ENCODE measurements at places on chromosomes 4 and X.

GRCh38 chrX:38968344-38969216 lies 167.3 kb downstream of the MID1IP1 start:
- DNase-seq: no peak

GRCh38 chr4:183576701-183577404 lies 72.0 kb downstream of the ING2 start:
- no peak for DNase-seq

DNA sequence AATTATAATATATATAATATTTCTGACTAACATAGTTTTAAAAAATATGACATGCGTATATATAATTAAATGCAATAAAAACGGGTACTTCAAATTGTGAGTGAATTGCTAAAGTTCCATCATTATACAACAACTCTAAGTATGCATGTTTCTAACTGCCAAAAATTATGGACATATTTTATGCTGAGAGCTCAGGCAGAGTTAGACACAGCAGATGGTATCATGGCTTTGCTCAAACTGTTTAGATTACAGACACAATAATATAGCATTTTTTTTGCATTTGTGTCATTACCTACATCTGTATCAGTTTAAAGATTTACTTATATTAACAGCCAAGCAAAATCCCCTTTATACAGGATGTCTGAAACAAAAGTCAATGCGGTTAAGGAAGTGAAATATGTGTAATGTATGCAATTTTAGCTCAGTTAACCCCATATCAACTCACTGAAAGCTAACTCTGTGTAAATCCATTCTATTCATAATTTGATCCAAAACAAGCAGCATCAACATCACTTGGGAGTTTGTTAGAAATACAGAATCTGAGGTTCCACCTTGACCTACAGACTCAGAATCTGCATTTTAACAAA lies 119.1 kb upstream of the CNKSR2 start:
- DNase-seq: no peak

DNA sequence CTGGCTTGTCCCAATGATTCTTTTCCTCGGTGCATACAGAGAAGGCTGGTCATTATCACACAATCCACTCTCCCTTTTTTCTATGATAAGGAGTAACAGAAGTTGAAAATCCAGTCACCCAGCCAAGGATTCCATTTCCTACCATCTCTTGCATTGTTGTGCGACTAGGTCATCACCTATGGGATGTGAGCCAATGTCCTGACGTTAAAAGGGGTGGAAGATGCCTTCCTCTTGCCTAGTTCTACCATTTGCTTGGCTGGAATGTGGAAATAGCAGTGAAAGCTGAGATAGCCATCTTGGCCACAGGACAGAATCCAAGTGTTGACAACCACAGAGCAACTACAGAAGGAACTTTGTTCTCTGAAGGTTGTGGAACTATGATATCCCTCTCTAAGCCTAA lies 132.2 kb upstream of the KIT start:
- DNase-seq: peak; percentile 2

- DNase-seq: no peak
Observed at GRCh38 chrX:11351375-11352295, 58.4 kb downstream of the AMELX start.

GRCh38 chrX:68180579-68180978 lies 252.7 kb downstream of the OPHN1 start:
- DNase-seq: no peak

DNA sequence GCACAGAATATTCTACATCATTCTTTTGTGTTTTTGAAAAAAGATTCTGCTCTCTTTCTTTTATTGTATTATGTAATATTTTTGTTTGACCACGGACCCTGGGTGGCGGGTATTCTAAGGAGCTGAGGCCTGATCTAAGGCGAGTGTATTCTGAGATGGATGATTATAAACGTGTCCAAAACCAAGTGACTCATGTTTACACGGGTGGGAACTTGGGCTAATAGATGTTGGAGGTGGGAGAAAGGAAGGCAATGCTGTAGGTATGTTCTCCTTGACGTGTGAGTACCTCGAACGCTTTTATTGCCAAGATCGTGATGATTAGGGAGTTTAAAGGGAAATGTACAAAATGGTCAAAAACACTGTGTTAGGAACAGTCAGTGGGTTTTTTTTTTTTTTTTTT lies 188.9 kb upstream of the FAT1 start:
- DNase-seq: no peak

- no peak for DNase-seq
Observed at GRCh38 chr4:4919927-4920326, 60.5 kb downstream of the MSX1 start.

DNA sequence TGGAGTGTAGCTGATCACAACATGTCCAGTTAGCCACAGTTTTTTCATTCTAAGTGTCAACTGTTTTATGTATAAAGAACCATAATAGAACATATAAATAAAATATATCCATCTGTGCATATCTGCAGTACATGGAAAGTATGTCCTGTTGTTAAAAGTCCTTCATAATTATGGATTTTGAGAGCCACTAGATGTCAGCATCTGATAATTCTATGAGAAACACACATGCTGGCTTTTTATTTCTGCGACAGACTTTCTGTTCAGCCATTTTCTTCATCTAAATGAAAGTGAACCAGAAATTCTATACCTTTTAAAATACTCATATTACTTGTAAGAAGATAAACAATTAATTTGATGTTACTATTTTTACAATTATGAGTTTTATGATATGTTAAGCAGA lies 251.5 kb downstream of the GPM6A start:
- peak; percentile 87 for DNase-seq

DNA sequence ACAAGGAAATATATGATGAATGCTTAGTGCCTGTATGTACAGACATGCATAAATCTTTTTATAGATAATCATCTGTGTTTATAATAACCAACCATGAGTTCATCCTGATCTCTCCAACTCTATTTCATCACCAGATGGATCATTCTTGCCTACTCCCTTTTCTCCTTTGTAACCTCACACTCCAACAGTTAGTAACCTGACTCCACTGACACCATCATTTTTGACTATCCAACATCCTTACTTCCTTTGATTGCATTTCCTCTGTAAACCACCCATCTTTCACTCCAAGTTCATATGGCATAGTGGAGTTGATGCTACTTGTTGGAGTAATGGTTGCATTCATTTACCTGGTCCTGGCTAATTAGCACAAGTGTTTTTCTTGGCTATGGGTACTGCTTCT lies 170.6 kb downstream of the ZNF330 start:
- no peak for DNase-seq

- no peak for DNase-seq
Observed at GRCh38 chrX:130848763-130849162, 54.2 kb downstream of the ENOX2 start.

DNA sequence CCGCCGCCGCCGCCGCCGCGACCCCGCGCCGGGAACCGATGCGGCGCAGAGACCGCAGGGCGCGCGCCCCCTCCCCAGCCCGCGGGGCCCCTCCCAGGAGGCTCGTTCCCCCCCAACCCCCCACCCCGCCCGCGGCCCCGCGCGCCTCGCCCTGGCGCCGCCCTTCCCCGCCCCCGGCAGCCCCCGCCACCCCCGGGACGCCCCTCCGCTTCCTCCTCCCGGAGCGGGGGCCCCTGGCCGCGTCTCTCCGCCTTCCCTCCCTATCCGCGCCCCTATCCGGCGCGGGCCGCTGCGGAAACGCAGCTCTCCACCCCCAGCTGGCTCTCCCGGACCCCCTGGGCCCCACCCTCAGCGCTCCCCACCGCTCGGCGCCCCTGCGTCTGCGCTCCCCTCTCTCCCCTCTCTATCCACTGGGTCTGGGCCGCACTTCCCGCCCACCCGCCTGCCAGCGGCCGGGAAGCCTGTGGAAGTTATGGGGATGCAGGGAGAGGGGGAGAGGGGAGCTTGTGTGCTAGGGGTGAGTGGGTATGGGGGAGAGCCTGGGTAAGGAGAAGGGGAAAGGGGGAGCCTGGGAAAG lies at the start of gene TMEM271:
TSS of gene TMEM271 (minus strand) at position 51 of the 577 bp plus-strand sequence. CDS start 233 bp downstream, outside the sequence.
- no peak for DNase-seq

- no peak for DNase-seq
Observed at GRCh38 chr4:99403380-99404184, 31.6 kb downstream of the ADH7 start.

- no peak for DNase-seq
Observed at GRCh38 chr4:76866641-76867040, 31.3 kb downstream of the SOWAHB start.

DNA sequence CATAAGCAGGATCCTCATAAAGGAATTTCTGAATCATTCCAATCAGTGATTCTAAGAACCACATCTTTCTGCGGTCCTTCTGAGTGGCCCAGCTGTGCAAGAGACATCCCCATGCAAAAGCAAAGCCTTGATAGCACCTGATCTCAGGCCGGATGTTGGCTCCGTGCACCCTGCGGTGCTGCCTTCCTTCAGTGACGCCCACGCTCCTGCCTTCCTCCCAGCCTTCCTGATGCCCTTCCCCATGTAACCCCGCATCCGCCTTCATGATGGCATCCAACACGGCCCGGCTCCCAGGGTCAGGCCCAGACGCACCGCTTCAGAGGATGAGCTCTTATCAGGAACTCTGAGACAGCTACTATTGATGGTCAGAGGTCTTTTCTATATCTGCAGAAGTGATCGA lies 20.4 kb upstream of the CYP4V2 start:
- DNase-seq: no peak

DNA sequence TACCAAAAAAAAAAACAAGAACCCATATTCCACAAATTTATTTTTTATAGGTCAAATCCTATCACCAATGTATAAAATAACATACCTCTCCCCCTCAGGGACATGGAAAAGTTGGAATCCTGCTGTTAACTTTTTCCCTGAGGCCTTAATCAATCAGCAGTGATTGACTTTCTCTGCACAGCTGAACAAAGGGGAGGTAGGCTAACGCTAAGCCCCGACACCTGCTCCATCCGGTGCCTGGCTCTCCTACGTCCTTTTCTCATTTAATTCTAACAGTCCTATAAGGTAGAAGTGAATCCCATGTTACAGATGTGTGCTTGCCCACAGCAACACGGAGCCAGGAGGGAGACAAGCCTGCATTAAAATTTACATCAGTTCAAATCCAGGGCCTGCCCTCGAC lies 2.8 kb downstream of the CENPU start:
- no peak for DNase-seq

DNA sequence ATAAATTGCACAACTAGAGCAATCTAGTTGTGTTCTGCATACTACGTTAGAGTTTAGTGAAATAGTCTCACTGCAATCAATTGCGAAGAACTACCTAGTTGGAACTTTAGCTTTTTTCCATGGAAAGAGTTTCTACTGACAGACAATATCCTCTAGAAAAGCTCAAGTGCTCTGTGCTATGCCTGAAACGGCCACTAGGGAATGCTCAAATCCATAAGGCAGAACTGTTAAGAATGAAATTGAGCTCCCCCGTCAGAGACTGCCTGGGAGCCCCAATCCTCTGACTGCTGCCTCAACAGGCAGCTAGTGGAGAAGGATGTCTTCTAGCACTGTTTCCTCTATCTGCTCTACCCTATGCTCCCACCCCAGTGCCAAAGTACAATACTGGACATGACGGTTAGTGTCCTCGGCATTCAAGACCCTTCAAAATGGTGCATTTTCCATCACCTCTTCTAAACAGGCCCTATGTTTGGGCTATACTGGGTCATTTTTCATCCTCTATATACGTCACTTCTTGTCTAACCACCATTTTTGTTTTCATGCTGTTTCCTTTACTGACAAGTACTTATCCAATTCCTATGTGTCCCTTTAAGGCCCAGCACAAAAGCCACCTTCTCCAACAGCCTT lies 35.3 kb downstream of the FRMD7 start:
- peak; percentile 73 for DNase-seq

DNA sequence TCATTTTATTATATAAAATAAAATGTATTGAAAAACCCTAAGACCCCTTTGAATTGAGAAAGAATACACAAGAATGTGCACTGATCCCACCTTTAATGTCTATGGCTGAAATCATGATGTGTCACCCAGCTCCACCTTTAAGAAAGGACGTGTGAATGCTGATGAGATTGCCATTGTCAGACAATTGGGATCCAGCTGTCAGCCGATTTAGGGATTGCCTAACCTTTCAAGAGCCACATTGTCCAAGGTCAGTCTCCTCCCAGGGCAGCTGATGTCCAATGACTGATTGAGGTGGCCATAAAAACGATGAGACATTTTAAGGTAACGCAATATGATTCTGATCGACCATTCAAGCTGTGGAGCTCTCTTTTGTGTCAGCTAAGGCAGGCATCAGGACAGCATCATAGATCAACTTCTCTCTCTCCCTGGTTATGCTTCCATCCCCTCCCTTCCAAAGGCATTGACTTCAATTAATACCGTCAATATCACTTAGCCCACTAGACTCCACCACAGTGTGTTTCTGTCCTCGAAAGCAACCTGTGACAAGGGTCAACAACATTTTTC lies 1676.4 kb downstream of the PCDH7 start:
- DNase-seq: no peak

- DNase-seq: no peak
Observed at GRCh38 chr4:73902038-73902637, 32.9 kb downstream of the CXCL1 start.

DNA sequence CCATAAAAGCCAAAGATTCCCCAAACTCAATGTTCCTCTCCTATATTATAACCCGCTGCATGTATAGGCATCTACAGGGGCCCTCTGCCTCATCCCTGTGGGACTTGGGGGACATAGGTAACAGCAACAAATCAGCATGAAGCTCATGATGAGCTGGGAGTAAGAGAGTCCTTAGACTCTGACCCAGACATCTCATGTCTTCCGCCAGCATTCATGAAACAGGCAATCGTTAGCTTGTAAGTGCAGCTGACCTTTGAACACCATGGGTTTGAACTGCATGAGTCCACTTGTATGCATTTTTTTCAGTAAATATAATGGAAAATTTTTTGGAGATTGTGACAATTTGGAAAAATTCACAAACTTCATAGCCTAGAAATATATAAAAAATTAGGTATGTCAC lies 10.4 kb upstream of the SCOC start:
- no peak for DNase-seq

DNA sequence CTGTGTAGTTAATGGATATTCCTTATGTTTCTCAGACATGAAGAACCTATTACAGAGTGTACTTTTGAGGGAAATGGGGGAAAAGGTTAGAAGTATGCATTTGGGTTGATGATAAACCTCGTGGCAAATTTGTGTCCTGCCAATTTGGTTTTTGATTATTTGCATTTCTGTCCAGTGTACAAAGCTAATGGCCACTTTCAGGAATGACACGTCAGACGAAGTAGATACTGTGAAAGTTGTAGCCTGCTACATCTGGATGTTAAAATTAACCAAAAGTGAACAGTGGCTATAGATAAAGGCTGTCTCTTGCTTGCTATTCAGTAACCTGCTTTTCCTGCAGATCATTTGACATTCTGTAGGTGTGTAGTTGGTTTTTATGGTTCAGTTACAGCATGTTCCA lies 1.0 kb downstream of the PRDX4 start:
- DNase-seq: no peak

GRCh38 chrX:104697294-104697693 lies 131.3 kb downstream of the IL1RAPL2 start:
- DNase-seq: no peak

DNA sequence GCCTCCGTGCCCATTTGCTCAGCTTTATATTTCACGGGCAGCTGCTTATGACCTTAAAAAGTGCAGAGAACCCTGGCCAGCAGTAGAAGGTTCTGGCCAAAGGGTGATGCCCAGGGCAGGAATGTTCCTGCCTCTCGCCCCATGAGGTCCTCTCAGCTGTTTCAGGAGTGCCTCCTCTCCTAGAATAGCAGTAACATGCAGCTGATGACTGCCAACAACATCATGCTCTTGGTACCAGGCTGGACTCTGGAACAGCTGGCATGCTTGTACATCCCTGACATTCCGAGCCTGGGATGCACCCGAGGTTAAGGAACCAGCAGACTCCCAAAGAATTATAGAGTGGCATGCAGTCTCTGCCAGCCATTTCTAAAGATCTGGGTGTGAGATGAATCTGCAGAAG lies 11.7 kb upstream of the TENM3 start:
- no peak for DNase-seq

- no peak for DNase-seq
Observed at GRCh38 chr4:108355186-108355901, 186.6 kb upstream of the LEF1 start.
